Fibroblast of skin of back (primary cell): ENCODE measurements at places on chromosomes 16 and 17.

DNA sequence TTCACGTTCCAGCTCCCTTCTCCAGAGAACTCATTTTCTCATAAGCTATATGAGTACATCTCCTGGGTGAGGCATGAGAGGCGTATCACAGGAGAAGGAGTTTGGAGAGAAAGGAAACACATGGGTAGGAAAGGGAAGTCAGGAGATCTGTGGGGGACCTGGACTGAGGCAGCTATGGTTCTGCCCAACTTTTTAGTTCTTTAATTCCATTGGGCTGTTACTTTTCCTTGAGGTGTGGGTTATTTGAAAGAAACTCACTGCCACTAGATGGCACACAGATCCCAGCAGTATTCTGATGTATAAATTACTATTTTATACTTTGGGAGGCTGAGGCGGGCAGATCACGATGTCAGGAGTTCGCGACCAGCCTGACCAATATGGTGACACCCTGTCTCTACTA lies 63.6 kb downstream of the NUP93 start:
- peak; percentile 51 for DNase-seq

- no peak for DNase-seq
Measured at GRCh38 chr17:5513628-5514027, 27.3 kb downstream of the MIS12 start.

GRCh38 chr17:40315678-40316570 lies 6.9 kb downstream of the RARA start:
- no peak for DNase-seq

DNA sequence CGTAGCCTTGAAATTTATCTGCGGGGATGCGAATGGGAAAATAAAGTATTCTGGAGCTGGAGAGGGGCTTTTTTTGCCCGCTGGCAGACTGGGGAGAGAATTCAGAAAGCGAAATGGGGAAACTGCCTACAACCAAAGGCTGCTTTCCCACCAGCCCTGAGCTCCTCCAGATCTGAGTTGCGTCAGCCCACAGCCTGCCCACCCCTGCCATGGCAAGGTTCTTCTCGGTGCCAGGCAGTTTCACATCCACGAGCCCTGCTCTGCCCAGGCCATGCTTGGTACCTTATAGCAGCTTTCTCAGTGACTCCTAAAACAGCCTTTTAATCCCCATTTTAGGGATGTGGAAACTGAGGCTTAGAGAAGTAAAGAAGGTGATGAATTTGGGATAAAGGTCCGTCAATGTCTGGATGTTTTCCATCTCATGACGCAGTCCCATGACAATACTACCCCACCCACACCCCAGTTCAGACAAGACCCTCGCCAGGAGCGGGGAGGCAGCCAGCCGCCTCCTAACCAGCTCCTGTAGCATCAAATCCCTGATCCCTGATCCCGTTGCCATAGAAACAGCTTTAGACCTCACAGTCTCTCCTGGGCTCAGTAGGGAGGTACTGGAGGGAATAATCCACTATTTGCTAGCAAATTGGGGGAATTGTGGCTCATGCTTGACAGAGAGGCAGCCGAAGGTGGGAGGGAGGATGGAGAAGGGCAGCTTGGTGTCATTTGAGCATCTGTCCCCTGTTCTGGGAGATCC lies 113.5 kb downstream of the MGAT5B start:
- DNase-seq, result no peak

- no peak for DNase-seq
Measured at GRCh38 chr17:57679356-57679755, 65.7 kb downstream of the CCDC182 start.

DNA sequence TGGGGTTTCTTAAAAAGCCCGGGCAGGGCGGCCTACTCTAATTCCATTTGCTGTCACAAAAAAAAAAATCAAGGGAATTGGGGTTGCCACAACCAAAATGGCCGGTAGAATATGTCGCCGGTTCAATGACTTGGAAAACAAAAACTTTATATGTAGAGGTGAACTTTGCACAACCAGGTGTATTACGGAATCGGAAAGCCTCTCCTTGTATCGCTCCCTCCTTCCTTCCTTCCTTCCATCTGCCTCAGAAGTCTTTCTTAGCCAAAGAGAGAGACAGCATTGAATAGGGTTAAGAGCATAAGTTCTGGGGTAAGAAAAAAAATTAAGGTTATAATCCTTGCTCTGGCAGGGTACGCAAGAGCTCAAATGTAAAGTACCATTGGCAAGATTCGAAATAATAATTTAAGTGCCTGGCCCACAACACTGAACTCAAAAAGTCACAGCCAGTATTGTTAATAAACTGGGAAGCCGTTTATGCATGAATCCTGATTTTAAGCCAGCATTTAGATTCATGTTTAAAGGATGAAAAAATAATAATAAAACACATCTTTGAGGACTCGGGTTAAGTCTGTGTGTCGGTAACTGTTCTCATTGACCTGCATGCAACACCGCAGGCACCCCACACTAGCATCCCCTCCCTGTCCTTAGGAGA lies 522 bp upstream of the GLG1 start:
- DNase-seq, result no peak

- DNase-seq, result no peak
Measured at GRCh38 chr17:83124871-83125514, 45.6 kb downstream of the METRNL start.

- no peak for DNase-seq
Measured at GRCh38 chr17:78734793-78735641, 47.1 kb downstream of the CYTH1 start.

DNA sequence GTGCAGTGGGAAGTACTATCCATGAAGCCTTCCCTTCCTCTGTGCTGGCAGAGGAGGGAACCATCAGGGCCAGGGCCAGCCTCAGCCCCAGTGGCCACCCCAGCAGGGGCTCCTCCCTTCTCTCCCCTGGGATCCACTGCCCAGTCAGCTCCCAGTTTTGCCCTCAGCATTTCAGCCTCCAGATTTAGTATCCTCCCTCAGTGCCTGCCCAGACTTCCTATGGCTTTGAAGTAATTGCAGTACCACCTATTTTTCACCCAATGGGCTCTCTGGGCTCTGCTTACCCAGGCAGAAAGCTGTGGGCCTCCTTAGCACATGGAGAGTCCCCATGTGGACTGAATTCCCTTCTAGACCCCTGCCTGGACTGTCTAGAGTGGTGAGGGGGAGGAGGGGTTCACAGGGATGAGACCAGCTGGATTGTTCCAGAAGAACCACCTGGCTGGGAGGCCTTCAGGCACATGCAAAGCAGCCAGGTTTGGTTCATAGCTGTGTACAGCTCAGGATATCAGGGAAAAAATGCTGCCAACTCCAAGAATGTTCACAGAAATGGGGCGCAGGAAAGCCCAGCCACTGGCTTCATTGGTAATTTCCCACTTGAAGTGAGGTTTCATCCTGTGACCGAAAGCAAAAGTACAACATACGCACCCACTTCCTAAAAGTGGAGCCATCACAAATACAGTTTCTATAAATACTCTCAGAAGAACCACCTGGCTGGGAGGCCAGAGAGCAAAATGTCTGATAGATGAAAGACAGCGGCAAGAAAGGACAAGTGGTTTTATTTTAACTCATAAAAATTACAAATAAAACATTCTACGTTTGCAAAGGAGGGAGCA lies 15.2 kb upstream of the HERPUD1 start:
- DNase-seq, result no peak

DNA sequence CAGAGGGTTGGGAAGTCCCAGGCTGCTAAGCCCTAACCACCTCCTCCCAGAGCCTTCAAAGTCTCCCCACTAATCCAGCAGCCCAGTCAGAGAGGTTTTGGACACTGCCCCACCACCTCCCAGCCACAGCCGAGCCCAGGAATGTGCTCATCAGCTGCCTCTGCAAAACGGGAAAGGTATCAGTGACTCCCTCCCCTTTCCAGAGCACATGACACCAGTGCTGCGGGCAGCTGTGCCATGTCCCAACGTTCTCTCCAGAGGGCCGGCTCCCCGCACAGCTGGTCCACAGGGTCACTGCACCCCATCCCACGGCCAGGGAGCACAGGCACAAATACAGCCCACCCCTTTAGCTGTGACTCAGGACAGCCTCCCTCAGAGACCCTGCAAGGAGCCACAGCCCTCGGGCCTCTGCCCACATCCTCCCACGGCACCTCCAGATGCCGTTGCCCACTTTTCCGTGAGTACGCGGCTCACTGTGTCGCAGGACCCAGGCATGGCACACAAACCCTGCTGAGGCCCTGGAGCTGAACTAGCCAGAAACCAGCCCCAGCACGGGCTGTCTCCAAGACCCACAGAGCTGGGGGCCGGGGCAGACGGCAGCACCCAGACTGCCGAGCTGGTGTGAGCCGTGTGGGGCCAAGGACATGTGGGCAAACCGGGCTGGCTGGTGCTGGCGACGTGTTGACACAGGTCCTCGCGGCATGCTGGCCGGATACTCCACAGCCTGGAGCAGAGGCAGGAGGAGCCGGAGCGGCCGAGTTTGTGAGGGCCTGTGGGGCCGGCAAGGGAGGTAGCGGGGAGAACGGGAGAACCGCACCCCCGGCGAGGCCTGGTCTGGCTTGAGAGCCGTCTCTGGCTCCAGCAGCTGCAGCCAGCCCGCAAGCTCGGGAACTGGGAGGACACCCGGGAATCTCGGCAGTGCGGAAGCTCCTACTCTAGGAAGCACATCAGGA lies 6.3 kb upstream of the PPP1R27 start:
- DNase-seq, result no peak

DNA sequence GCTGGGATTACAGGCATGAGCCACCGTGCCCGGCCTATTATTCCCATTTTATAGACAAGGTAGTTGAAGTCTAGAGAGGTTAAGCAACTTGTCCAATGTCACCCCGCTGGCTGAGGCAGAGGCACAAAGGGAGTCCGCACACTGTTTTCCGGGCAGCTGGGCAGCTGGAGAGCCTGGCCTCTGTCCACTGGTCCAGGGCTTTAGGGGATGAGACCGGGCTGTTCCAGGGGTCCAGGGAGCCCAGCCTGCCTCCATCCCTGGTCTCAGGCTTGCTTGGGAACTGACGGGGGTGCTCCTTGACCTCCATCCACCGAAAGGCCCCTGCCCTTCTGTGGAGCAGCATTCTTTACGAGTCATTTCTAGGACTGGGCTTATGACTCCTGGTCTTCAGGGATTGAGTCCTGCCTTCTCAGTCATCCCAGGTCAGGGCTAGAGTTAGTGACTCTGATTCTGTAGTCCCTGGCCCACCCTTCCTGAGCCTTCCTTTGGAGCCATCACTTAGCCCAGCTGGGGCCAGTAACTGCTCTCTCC lies 37.5 kb downstream of the SOCS3 start:
- DNase-seq, result peak; percentile 69

DNA sequence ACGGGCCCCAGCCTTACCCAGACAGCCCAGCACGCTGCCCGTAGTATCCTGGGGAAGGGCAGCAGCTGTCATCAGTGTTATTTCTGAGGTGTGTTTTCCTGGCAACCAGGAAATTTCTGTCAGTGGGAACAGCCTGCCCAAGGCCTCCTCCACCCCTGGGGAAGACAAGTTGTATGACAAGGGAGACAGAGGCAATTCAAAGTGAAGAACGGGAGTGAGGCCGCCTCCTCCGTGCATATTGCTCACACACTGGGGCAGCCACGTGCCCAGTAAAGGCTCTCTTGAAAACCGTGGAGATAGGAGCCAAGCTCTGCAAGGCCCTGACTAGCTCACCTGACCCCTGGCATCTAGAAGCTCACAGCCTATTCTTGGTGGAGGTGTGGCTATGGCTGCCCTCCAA lies 57.6 kb downstream of the RAI1 start:
- no peak for DNase-seq

GRCh38 chr17:39564211-39564848 lies 43.4 kb downstream of the NEUROD2 start:
- no peak for DNase-seq

- no peak for DNase-seq
Measured at GRCh38 chr16:87163637-87164036, 153.6 kb downstream of the C16orf95 start.

- no peak for DNase-seq
Measured at GRCh38 chr17:56897646-56898424, 16.0 kb downstream of the TRIM25 start.

DNA sequence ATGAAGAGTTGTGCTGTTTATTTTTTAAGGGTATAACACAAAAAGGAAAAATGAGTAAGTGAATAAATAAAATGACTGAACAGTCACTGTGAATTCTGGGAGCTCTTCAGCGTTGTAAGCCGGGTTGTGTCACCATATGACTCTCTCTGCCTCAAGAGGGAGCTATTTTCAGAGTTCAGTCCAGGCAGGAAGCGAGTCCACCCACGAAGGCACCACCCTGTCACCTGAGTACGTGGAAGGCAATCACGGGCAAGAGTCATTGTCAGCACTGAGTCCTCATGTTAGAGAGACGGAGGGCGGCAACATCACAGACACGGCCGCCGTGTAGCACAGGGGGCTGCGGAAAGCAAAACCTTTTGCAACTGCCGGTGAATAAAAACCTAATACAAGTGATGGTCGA lies 227.6 kb downstream of the UTP18 start:
- DNase-seq, result no peak

- no peak for DNase-seq
Measured at GRCh38 chr17:57750895-57751294, 5.8 kb upstream of the CCDC182 start.
